Activated naive CD8-positive, alpha-beta T cell treated with anti-CD3 and anti-CD28 coated beads, Interleukin-2, amount 10 ng/mL, durations not matched to agents 7 days and 5 days (primary cell): ENCODE measurements at places on chromosomes 7 and 10. TPM values are rescaled to one million over a fixed set of nuclear protein-coding genes. Genes with fewer than 3 reads are reported as not detected.

The EPC1 gene
- total RNA-seq, result 58.7 TPM

The DDC gene
- not detected for total RNA-seq

The MSMB gene
- not detected for total RNA-seq

The RADIL gene
- 0.17 TPM for total RNA-seq

The GPR158 gene
- not detected for total RNA-seq

DNA sequence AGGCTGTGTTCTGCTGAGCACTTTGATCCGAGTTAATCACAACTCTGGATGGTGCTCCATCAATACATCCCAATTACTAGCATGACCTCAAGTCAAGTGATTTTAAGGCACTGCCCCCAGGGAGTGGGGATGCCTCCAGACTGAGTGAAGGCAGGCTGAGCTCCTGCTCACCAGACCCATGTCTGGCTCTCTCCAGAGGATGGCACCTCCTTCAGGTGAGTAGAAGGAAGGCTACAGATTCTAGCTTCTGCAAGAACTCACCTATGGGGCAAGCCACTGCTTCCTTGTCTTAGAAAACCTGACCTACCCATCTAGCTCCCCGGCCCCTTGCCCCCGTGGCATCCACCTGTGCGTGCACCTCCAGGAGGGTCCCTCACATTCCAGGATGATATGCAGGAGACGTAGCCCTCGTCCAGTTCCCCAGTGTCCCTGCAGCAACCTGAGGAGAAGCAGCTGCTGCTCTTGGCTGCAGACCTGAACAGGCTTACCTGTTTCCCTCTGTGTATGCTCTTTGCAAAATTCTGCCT is 390.3 kb downstream of the GRID1 start:
- DNase-seq, result no peak

GRCh38 chr10:59829024-59829423 is 75.8 kb upstream of the MRLN start:
- DNase-seq, result no peak

DNA sequence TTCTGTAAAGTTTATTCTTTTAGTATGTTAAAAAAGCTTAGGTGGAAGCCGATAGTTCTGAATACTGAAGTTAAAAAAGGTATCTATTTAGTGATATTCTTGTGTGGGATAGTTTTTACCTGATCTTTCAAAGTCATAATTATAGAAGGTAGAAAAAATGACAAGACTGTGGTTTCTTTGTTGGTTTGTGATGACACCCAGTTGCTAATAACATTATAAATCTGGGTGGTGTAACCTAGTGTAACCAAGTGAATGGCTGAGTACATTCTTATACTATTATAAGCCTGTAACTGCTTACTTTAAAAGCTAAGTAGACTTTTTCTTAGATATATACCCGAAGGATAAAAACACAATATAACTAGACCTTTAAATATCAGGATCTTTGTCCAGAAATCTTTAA is 2.3 kb downstream of the CDK13 start:
- DNase-seq, result no peak
